Spleen (tissue), 13 donors: ENCODE measurements at places on chromosomes 13 and 19. TPM values are rescaled to one million over a fixed set of nuclear protein-coding genes. Genes with fewer than 3 reads are reported as not detected.

GRCh38 chr19:35822579-35822978 lies 9.9 kb upstream of the PRODH2 start:
- no peak for DNase-seq
- no peak overlapping the region for H3K27ac ChIP-seq
- H3K4me1 ChIP-seq, result no peaks in the 10 kb centered on the region
- H3K36me3 ChIP-seq, result no peaks in the 10 kb centered on the region
- H3K4me3 ChIP-seq, result no peak overlapping the region

Gene C13orf42
- not detected for total RNA-seq

Gene PTPRH
- total RNA-seq, result 52.5 TPM

DNA sequence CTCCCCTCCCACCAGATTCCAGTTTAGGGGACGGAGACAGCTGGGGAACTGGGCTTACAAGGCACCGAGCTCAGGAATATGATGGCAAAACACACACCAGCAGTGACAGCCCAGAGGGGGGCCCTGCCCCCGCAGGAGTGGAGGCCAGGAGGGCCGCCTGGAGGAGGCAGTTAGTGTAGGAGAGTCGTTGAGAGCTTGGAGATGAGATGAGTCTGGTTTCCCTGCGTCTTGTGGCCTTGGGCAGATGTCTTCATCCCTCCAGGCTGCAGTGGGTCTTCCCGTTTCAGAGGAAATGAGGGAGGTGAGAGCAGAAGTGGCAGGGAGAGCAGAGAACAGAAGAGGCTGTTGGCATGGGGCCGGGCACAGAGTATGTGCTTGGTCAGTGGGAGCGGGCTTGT lies 4.9 kb downstream of the CELF5 start:
- peaks cover 12% of the 10 kb centered on the region for H3K4me1 ChIP-seq
- no peak for DNase-seq
- no peaks in the 10 kb centered on the region for H3K36me3 ChIP-seq

Gene INSL3
- 6.3 TPM for total RNA-seq

DNA sequence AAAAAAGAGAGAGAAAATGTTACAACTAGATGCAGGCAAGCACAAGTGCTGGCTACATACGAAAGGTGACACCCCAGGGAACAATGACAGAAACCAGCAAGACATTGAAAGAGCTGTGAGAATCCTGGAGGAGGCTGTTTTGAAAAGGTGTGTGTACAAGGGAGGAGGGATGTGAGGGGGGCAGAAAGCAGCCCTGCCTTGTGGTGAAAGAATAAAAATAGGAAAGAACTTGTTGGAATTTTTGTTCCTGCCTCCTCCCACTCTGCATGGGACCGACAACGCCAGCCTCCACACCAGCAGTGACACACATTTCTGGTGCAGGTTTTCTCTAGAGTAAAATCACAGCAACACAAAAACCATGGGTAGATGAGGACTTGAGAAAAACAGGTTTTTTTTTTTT lies 1258.6 kb downstream of the PCDH9 start:
- H3K4me3 ChIP-seq, result no peak overlapping the region
- H3K27me3 ChIP-seq, result no peaks in the 10 kb centered on the region
- no peaks in the 10 kb centered on the region for H3K4me1 ChIP-seq
- no peak overlapping the region for H3K27ac ChIP-seq
- no peak for DNase-seq

Gene DOCK6
- total RNA-seq, result 26.2 TPM
